GDM1 (cell line): ENCODE measurements at places on chromosomes 3 and 15.

DNA sequence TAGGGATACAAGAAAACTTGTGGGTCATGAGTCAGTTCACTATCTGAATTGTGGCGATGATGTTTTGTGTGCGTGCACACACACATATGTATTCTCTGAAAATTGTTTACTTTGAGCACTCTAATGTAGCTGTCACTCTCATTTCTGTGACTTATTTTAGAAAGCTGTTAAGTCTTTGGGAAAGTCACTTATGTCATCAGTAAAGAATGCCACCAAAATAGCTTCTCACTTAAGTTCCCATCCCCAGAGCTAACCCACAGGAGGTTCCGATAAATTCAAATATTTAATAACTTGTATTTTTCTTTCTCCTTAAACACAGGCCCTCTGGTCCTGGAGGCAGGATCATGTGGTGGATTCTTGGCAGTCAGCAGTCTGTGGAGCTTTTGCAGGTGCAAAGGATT, 138.3 kb downstream of the LRIG1 start:
- DNase-seq, result no peak

GRCh38 chr3:152254041-152254440, 14.7 kb upstream of the MBNL1 start:
- DNase-seq, result no peak

- DNase-seq, result no peak
These were observed 266.9 kb downstream of the OCA2 start for GRCh38 chr15:27832237-27832596.

DNA sequence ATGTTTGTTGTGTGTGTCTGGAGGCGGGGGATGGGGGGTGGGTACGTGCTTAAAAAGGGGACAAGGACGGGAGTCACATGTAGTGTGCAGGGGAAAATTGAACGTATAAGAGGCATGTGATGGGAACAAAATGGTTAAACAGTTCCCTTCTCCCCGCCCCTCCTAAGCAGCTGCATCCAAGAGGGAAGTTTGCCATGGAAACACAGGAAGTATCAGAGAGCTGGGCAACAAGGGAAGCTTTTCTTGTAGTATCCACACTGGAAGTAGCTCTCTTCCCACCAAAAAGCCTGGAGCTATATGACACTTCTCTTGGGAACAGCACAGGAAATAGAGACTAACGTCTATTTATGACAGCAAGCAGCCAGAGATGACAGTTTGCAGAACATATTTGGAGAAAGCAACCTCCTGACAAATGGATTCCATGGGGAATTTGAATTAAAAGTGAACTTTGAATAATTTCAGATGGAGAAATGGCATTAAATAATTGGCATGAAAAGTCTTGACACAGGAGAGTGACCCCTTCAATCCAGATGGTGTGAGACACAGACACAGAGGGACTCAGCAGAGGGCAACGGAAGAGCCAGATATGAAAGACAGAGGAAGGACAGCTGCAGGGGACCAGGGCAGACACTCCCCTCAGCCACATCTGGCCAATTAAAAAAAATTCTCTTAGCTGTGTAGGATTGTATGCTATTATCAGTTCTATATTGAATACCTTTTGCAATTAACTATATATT, 294.2 kb upstream of the TBL1XR1 start:
- no peak for DNase-seq

GRCh38 chr3:54358969-54359694, 236.8 kb downstream of the CACNA2D3 start:
- DNase-seq, result no peak
